Stimulated activated CD8-positive, alpha-beta memory T cell treated with anti-CD3 and anti-CD28 coated beads, Interleukin-2, amount 100 ng/mL, for 1 hour (primary cell): ENCODE measurements at places on chromosomes 5 and 9.
A peak's percentile ranks its signal among the peaks of the same experiment; 100 is the strongest.

- DNase-seq = no peak
Measured at GRCh38 chr5:95759634-95760033, 28.5 kb downstream of the RHOBTB3 start.

DNA sequence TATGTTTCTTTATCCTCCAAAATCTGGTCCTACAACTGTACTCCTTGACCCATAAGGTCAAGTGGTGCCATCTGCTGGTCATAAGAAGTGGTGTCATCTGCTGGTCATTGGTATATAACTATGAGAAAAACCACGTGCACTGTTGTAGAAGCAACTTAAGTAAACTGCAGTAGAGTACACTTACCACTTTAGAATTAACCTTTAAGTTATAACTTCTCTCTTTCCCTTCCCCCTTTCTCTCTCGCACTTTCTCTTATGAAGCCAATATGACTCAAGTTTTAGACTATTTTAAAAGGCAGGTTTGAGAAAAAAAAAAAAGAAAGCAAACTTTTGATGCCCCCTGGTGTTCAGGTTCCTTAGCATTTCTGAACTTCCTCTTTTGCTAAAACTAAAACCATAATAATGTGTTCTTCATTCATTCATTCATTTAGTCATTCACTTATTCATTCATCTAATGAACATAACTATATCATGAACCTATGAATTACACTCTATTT is 12.8 kb upstream of the MTAP start:
- DNase-seq = peak; percentile 17

- no peak for DNase-seq
Measured at GRCh38 chr5:66438087-66438486, 158.1 kb upstream of the MAST4 start.

- DNase-seq = no peak
Measured at GRCh38 chr9:108245901-108246300, 609.9 kb downstream of the ACTL7B start.

DNA sequence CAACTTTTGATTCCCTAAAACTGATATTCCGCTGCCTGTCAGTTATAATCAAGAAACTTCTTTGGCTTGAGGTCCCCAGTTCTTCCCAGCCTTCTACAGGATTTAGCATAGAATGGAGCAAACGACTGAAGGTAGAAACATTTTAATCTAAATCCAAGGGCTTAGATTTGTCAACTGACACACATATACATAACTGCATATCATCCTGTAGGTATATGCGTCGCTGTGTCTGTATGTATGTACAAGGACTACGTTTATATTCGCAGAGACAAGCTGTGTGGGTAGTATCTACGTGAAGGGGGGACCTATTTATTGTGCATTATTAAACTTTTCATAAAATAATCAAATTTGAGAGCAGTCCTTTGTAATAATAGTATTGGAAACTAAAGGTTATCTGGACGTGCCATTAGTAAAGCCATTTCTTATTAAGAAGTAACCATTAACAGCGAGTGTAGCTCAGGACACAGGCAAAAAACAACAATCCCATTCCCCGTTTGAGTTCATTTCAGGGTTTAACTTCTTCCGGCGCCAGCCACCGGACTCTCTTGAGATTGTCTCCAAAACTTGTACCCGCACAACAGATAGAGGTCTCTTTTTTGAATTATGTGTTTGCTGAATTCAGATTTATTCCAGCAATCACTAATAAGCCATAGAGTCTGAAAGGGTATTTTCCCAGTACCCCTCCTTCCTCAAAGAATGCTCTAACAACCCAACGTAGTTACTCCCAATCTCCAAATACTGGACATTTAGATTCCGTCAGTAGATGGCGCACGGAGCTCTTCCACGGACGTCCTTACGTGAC is 2.1 kb upstream of the MLLT3 start:
- DNase-seq = peak; percentile 16

DNA sequence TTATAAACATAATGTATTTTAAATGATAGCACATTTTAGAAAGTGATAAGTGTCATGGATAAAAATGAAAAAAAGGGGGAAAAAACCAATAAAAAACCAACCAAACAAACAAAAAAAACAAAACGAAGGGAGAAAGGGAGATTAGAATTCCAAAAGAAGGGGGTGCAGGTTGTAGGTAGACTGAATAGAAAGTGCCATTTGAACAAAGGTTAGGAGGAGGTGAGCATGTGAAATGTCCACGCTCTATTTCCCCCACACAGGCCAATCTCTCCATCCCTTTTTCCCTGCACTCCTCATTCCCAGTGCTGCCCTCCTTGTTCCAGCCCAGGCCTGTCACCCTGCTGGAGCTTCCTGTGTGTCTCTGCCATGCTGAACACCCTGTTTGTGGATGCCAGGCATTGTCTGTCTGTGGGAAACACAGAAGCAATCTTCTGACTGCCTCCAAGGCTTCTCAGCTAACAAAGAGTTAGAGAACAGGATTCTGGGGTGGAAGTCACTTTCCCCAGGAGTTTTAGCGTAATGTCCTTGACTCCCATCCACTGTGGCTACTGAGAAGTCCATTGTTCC is 138.8 kb downstream of the ADAMTS16 start:
- DNase-seq = no peak

GRCh38 chr9:97788763-97789663 is 64.0 kb upstream of the FOXE1 start:
- DNase-seq = no peak

DNA sequence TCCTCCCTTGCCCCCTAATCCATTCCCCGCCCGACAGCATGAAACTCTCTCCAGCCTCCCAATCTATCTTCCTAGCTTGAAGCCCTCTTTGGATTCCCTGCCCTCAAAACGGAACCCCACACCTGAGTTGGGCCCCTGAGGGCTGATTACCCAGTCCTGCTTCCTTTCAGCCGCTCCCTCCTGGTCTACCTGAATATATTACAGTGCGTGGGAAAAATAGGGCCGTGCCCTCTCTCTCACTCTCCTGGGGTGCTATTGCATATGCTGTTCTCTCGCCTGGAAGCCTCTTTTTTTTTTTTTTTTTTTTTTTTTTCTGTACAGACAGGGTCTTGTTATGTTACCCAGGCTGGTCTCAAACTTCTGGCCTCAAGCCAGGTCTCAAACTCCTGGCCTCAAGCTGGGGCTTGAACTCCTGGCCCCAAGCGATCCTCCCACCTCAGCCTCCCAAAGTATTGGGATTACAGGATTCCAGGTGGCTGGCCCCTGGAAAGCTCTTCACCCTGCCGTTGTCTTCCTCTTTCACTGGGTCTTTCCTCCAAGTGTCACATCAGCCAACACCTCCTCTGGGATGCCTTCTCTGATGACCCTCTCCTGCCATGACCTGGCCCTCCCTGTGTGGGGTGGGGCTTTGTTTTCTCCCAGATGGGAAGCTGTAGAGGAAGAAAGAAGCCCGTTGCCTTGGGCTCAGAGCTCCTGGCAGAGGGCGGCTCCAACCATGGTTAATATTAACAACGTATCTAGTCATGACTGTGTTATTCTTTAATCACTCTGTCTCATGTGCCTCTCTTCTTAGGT is 8.2 kb downstream of the DNM1 start:
- DNase-seq = no peak

DNA sequence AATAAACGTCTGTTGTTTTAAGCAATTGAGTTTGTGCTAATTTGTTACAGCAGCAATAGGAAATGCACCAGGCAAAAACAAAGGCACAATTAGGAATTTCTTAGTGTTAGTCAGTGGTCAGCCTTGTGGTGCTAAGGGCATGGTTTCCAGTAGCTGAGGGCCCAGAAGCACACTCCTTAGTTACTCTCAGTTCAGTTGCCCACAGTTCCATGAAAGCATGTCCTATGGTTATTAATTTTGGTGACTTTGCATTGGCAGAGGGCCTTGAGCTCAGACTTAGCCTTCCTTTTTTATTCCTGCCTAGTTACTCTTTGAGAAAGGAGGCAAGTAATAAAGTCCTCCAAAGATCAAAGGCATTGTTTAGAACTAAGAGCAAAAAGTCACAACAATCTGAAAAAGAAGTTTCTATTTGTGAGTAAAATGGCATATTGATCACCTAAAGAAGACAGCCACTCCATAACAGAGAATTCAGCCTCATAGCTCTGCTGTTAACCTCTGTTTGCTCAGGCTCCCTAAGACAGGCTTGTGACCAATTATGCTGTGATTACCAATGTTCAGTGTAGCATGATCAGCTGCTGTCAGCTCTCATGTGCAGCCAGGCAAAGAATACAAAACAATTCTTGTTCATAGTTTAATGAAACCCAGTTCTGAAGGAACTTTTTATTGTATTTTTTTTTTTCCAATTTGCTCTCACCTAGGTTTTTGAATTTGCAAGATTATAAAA is 57.0 kb upstream of the MROH2B start:
- no peak for DNase-seq

- DNase-seq = no peak
Measured at GRCh38 chr5:94690778-94691177, 72.3 kb downstream of the SLF1 start.

DNA sequence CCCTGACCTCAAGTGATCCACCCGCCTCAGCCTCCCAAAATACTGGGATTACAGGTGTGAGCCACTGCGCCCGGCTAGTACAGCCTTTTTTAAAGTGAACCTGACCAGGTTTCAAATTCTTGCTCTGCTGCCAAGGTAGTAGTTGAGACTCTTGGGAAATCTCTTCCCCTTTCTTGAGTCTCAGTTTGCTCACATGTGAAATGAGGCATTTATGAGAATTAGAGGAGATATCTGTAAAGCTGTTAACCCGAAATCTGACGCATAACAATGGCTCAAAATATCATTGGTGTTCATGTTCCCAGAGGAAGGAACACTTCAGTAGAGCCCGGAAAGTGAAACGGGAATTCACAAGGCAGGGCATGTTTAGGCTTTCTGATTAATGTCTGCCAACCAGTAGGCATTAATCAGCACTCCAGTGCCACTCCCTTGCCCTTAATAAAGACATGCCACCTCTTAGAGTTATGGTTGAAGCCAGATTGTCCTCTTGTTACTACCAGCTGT is 1.5 kb downstream of the ARPC5L start:
- DNase-seq = no peak

GRCh38 chr9:114434878-114435311 is 47.1 kb upstream of the AKNA start:
- no peak for DNase-seq

DNA sequence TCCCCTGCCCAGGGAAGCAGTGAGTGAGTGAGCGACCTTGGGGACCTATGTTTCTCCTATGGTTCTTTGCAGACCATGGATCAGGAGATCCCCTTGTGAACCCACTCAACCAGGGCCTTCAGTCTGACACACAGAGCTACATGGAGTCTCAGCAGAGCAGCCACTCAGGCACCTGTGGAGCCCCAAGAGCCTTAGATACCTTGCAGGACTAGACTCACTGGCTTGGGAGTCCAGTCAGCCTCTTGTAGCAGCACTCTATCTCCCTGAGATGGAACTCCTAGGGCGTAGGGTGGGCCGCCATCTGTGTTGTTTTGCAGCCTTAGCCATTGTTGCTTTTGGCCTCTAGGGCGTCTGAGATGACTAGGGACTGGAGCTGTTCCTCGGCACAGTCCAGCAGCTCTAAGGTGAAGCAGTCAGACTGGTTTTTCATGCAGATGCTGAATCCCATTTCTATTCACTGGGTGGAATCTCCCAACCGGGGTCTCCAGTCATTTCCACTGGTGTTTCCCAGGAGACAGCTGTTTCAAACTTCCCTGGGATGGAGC is 284.6 kb upstream of the RPS23 start:
- no peak for DNase-seq

- no peak for DNase-seq
Measured at GRCh38 chr5:157362982-157363381, 97.0 kb upstream of the NIPAL4 start.

DNA sequence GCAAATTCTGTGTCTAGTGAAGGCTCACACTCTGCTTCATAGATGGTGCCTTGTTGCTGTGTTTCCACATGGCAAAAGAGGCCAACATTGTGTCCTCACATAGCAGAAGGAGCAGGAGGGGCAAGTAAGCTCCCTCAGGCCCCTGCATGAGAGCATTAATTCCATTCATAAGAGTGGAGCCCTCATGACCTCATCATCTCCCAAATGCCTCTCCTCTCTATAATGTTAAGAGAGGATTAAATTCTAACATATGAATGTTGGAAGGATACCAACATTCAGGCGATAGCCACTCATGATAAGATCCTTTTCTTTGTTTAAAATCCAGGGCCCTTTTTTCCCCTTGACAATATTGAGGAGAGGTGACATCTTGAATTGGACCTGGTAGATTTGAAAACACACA is 35.2 kb upstream of the PAM start:
- DNase-seq = no peak

- DNase-seq = no peak
Measured at GRCh38 chr9:69963803-69964202, 79.8 kb upstream of the MAMDC2 start.

DNA sequence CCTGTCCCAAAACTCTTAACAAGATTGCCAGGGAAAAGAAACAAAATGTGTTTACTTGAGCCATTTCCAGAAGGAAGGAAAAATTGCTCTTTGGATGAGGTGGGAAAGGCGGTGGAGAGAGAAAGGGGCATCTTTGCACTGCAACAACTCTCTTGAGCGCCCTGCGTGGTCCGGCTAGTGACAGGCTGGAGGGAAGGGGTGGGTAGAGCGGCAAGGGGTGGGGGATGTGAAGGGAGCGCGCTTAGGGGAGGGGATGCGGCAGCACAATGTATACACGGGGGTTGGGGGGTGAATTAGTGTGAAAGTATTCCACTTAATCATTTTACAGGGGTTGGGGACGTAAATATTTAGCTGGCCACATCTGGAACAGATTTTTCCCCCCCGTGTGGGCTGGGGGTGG is 1.3 kb downstream of the FGF10 start:
- no peak for DNase-seq

DNA sequence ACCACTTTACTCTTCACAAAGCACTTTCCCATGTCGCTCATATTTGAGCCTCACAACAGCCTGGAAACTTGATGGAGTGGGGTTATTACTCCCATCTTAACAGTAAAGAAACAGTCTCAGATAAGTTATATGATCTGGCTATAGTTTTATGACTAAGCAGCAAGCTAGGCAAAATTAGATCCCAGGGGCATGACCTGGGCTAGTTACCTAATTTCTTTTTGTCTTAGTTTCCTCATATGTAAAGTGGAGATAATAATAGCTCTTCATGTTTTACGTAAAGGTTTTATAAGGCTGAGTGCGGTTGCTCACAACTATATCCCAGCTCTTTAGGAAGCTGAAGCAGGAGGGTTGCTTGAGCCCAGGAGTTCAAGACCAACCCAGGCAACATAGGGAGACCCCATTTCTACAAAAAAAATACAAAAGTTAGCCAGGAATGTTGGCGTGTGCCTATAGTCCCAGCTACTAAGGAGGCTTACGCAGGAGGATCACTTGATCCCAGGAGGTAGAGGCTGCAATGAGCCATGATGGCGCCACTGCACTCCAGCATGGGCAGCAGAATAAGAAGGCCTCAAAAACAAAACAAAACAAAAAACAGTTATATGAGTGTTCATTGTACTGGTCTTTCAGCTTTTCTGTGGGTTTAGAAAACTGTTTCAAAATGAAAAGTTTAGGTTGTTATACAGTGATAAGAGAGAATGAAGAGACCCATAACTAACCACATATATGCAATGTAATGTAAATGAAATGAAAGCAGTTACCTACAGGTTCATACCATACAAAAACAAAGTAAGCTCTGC is 6.5 kb upstream of the PLIN2 start:
- DNase-seq = no peak

GRCh38 chr5:24789611-24790351 is 145.0 kb upstream of the CDH10 start:
- no peak for DNase-seq
